ENCODE measurements at places on chromosomes 3 and 15.

GRCh38 chr15:45906230-45906629 lies 271.4 kb downstream of the SQOR start:
- DNase-seq = no peak

GRCh38 chr15:31207246-31207645 lies 105.7 kb upstream of the TRPM1 start:
- no peak for DNase-seq

- DNase-seq = no peak
Observed at GRCh38 chr3:11310258-11310657, 38.1 kb downstream of the ATG7 start.

GRCh38 chr15:73683257-73683776 lies 866 bp upstream of the CD276 start:
- DNase-seq = no peak

- DNase-seq = no peak
Observed at GRCh38 chr15:50046867-50047266, 72.2 kb downstream of the ATP8B4 start.
